ENCODE measurements at places on chromosomes 3 and 15.

- no peak for DNase-seq
Observed at GRCh38 chr15:35289024-35289617, 204.0 kb upstream of the NANOGP8 start.

GRCh38 chr15:72175186-72176044 is 22.2 kb downstream of the GRAMD2A start:
- no peak for DNase-seq

DNA sequence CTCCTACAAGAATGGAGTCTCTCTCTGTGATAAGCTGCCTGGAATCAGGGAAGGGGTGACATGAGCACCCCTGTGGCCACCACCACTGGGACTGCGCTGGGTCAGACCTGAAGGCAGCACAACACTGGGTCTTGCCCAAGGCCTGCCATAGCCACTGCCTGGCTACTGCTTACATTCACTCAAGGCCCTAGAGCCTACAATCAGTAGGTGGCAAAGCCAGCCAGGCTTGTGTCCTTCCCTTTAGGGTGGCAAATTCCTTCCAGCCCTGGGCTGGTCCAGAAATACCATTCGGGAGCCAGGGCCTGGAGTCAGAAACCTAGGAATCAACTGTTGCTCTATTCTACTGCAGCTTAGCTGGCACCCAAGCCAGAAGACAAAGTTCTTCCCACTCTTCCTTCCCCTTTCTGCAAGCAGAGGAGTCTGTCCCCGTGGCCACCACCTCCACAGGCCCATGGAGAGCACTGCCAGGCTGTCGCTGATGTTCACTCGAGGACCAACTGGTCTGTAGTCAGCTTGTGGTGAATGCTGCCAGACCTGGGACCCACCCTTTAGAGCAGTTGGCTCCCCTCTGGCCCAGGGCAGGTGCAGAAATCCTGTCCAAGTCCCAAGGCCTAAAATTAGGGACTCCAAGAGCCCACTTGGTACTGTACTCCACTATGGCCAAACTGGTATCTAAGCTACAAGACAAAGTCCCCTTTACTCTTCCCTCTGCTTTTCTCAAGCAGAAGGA is 307.4 kb downstream of the THSD4 start:
- DNase-seq, result no peak

GRCh38 chr3:147139341-147139740 is 267.0 kb downstream of the ZIC4 start:
- no peak for DNase-seq

GRCh38 chr15:101138086-101138660 is 113.7 kb downstream of the CHSY1 start:
- DNase-seq, result no peak

- no peak for DNase-seq
Observed at GRCh38 chr15:82129761-82130160, 83.9 kb upstream of the MEX3B start.

DNA sequence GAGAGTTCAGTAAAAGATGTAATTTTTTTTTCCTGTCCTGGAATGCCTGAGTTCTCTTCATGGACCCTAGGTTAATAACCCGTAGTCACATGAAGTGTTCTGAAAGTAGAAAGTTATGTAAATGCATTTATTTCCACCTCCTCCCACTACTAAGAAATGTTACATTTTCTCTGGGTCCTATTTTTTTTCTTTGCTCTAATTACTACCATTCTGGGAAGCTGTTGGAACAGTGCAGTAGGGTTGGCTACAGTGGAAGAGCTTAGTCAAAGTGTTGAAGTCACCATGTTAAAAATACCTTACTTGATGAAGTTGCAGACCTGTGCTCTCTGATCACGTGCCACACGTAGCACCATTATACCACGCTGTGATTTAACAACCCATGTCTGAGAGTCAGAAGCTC is 153.8 kb upstream of the TSC22D2 start:
- no peak for DNase-seq

- DNase-seq, result no peak
Observed at GRCh38 chr3:104952146-104952972, 414.4 kb upstream of the ALCAM start.

DNA sequence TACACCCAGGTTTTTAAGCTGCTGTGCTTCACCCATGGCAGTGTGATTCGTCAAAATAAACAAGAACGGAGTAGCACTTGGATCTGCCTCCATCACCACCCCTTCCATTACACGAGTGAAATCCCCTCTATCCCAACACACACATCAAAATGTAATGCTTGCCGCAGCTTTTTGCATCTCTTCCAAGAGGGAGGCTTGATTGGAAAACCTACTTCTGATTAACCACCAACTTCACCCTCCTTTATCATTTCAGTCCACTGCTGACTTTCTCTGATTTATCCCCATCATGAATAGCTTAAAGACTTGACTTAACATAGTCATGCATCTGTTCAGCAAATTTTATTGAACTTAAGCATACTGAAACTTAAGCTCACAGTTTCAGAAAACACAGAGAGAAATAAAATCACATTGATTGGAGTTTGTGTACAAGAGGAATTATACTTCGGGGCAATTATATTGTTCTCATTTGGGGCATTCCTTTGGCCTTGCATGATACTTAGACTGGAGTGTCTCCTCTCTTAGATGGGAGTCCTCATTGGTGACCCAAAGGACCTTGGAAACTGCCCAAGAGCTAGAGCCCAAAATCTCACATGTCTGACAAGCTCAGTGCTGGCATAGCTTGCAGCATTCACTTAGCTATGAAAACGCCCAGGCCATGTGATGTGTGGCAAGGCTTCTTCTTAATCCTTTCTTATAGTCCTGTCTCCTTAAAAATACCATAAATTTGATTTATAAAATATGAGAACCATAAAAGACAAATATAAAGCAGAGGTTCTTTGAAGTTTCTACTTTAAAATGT is 124.3 kb upstream of the UMPS start:
- DNase-seq, result no peak

DNA sequence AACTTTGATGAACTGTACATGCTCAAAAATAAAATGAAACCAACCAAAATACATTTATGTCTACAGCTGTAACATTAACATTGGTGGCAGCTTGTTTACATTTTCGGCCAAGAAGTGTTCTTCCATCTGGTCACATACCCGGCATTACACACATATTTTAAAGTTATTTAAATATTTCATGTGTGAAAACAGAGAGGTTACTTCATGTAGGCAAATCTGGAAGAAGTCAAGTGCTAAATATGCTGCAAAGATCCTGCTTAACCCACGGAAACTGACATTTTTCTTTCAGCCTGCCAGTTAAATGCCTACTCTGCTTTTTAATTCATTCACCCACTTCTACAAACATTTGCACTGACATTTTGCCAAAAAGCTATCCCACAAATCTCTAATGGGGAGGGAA is 69.7 kb downstream of the MB21D2 start:
- no peak for DNase-seq

DNA sequence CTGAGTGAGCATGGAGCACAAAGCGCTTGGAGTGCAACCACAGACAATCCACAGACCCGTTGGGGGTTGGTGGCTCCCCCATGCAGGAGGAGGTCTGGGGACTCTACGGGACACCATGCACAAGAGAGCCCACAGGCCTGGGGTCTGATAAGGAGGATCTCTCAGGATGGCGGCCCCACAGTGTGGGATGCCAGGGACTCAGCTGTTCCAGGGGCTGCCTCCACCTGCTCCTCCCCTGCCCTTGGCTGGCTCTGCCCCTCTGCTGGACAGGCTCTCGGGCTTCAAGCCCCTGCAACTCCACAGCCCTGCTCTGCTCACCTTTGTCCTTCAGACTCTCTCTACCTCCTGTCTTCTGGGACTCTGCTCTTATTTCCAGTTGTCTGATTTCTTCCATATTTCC is 184.5 kb upstream of the CHRNA7 start:
- no peak for DNase-seq

- no peak for DNase-seq
Observed at GRCh38 chr3:157046520-157046919, 113.4 kb downstream of the CCNL1 start.

- no peak for DNase-seq
Observed at GRCh38 chr3:160607826-160608225, 42.5 kb upstream of the KPNA4 start.

GRCh38 chr15:78237146-78237545 is 2.8 kb upstream of the ACSBG1 start:
- DNase-seq, result no peak
